Right atrium auricular region (tissue), 2 donors: ENCODE measurements at places on chromosomes 5 and 9. TPM values are rescaled to one million over a fixed set of nuclear protein-coding genes. Genes with fewer than 3 reads are reported as not detected.

- H3K4me3 ChIP-seq: no peak overlapping the region
- peak; percentile 60 for DNase-seq
- H3K4me1 ChIP-seq: no peaks in the 10 kb centered on the region
- no peaks in the 10 kb centered on the region for H3K36me3 ChIP-seq
- H3K27ac ChIP-seq: no peak overlapping the region
Observed at GRCh38 chr9:117555964-117556629, 141.2 kb upstream of the ASTN2 start.

GRCh38 chr5:164475339-164475977, 970.0 kb downstream of the MAT2B start:
- H3K36me3 ChIP-seq: no peaks in the 10 kb centered on the region
- no peak overlapping the region for H3K27ac ChIP-seq
- no peaks in the 10 kb centered on the region for H3K27me3 ChIP-seq
- no peaks in the 10 kb centered on the region for H3K4me1 ChIP-seq
- no peak overlapping the region for H3K4me3 ChIP-seq

DNA sequence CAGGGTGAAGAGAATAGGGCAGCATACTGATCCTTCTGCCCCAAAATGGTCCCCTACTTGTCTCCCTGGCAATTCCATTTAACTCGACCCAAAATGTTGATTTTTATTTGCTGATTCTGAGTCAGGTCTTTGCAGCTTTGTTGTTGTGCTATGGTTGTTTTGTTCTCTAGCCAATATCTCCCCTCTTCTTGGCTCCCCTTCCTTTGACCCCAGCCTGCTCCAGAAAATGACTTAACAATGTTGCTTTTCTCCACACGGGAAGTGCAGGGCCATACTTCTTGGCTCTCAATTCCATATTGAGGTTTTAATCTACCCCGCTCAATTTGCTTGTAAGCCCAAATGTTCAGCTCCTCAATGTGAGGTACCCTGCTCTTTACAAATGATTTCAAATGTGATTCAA, 330.0 kb downstream of the RASEF start:
- no peak overlapping the region for H3K27ac ChIP-seq
- no peaks in the 10 kb centered on the region for H3K4me1 ChIP-seq
- H3K4me3 ChIP-seq: no peak overlapping the region

DNA sequence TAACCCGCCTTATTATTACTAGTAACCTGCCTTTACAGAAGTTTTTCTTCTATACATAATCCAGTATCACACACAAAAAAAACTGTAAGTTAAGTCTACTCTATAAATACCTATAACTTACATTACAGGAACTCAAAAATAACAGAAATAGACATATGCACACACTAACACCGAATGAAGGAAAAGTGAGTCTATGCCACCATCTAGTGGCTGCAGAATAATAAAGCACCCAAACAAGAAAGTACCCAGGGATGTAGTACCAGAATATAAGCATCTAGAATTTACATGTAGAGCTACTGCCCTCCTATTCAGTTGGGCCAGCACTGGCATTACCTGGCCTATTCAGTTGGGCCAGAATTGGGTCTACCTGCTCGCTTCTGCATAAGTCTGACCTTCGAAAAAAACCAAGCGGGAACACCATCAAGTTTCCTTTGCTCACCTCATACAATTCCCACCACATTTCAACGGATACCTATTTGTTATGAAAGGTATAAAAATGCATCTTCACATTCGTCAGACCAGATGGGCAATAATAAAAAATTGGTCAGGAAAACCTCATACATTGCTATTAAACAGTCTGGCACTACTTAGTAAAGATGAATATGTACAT, 4.0 kb upstream of the NIPSNAP3A start:
- no peaks in the 10 kb centered on the region for H3K4me1 ChIP-seq
- no peaks in the 10 kb centered on the region for H3K36me3 ChIP-seq
- no peak overlapping the region for H3K4me3 ChIP-seq
- H3K27ac ChIP-seq: no peak overlapping the region
- DNase-seq: no peak

GRCh38 chr5:4089087-4089486, 493.5 kb downstream of the IRX1 start:
- H3K27me3 ChIP-seq: no peaks in the 10 kb centered on the region
- no peak for DNase-seq

DNA sequence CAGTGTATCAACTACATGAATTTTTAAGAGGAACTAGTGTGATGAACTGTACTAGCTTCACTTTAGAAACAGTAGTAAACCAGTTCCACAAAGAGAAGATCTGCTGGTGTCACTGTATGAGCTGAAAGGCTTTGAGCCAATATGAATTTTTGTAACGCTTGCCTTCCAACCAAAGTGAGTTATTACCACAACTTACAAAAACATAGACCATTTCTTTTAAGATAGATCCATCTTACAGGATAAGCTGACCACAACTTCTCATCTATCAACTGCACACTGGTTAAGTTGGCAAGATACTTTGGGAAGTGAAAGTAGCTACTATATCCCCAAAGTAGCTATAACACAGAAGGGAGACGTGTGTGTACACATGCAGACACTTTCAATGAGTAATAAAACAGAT, 849.6 kb upstream of the DMAC1 start:
- H3K4me1 ChIP-seq: no peaks in the 10 kb centered on the region
- H3K27ac ChIP-seq: no peak overlapping the region
- H3K36me3 ChIP-seq: no peaks in the 10 kb centered on the region
- DNase-seq: no peak
- no peak overlapping the region for H3K4me3 ChIP-seq

DNA sequence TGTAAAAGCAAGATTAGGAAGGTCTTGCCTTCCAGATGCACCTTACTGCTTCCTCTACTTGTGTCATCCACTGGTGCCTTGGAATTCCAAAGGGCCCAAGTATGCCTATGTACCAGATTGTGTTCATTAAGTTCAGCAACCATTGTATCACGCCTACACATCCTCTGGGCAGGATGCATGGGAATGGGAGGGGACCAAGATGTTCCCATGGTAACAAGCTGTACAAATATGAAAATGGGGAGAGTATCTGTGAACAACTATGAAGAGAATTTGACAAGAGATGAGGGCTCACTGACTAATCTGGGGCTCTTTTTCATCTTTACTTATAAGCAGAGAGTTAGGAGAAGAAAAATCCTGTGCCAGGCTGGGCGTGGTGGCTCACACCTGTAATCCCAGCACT, 137.8 kb upstream of the MAP1B start:
- H3K4me1 ChIP-seq: peaks cover 26% of the 10 kb centered on the region
- no peak overlapping the region for H3K27ac ChIP-seq
- no peaks in the 10 kb centered on the region for H3K27me3 ChIP-seq
- H3K4me3 ChIP-seq: no peak overlapping the region
- no peaks in the 10 kb centered on the region for H3K36me3 ChIP-seq
- DNase-seq: no peak

DNA sequence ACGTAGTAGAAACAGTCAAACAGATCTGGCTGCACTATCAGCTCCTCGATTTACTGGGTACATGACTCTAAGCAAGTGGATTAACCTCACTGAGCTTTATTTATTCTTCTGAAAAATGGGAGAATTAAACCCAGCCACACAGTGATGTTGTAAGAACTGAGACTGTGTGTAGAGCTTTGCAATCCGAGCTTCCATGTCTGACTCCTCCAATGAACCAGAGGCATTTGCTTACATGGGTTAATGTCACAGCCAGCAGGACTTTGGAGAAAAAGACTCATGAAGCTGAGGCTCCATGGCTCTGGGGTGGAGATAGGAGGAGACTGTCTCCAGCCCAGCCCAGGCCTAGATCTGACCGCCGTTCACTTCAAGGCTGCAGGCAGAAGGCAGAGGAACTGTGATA, 201.3 kb downstream of the CDK5RAP2 start:
- no peak overlapping the region for H3K4me3 ChIP-seq
- H3K4me1 ChIP-seq: no peaks in the 10 kb centered on the region
- DNase-seq: no peak
- H3K36me3 ChIP-seq: no peaks in the 10 kb centered on the region

DNA sequence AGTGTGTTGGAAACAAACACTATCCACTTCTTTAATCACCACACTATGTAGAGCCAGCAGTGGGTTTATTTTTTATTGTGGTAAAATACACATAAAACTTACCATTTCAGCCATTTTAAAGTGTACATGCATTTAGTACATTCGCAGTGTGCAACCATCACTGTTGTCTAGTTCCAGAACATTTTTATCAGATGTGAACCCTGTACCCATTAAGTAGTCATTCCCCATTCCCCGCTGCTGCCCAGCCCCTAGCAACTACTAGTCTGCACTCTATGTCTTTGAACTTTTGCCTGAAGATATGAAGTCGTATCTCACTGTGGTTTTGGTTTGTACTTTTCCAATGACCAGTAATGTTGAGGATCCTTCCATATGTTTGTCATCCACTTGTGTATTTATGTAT, 30.2 kb upstream of the F2R start:
- no peak overlapping the region for H3K4me3 ChIP-seq
- DNase-seq: no peak
- no peak overlapping the region for H3K27ac ChIP-seq
- no peaks in the 10 kb centered on the region for H3K27me3 ChIP-seq

GRCh38 chr5:131595088-131596033, 39.7 kb downstream of the RAPGEF6 start:
- no peak overlapping the region for H3K27ac ChIP-seq
- H3K4me3 ChIP-seq: no peak overlapping the region
- no peak for DNase-seq
- no peaks in the 10 kb centered on the region for H3K27me3 ChIP-seq

GRCh38 chr9:2319421-2319820, 302.2 kb upstream of the VLDLR start:
- H3K27ac ChIP-seq: no peak overlapping the region
- no peak overlapping the region for H3K4me3 ChIP-seq
- no peaks in the 10 kb centered on the region for H3K4me1 ChIP-seq
- DNase-seq: no peak
- no peaks in the 10 kb centered on the region for H3K27me3 ChIP-seq

- H3K36me3 ChIP-seq: no peaks in the 10 kb centered on the region
- H3K4me1 ChIP-seq: no peaks in the 10 kb centered on the region
- no peak for DNase-seq
- no peak overlapping the region for H3K4me3 ChIP-seq
- H3K27ac ChIP-seq: no peak overlapping the region
- H3K27me3 ChIP-seq: no peaks in the 10 kb centered on the region
Observed at GRCh38 chr5:137206030-137206715, 293.0 kb downstream of the SPOCK1 start.

DNA sequence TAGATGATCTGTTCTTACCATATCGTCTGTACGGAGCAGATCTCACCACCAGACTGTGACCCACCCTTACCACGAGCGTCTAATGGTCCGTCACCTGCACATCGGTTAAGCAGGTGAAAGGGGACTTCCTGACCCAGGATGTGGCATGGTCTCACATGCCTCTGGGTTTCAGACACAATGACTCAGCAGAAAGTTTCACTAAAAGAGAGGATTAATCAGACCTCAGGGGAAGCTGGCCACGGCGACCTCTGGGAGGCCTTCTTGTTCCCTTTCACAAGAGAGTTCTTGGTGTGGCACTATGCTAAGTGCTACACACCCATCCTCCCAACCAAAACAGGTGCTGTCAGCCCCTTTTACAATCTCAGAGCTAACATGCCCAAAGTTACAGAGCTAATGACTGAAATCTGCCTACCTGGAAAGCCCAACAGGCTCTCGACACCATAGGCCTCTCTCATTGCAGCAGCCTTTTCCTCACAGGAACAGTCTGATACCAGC, 41.6 kb downstream of the ADAMTS12 start:
- H3K4me1 ChIP-seq: no peaks in the 10 kb centered on the region
- H3K36me3 ChIP-seq: no peaks in the 10 kb centered on the region
- H3K27ac ChIP-seq: no peak overlapping the region
- H3K4me3 ChIP-seq: no peak overlapping the region

- no peaks in the 10 kb centered on the region for H3K4me1 ChIP-seq
- no peaks in the 10 kb centered on the region for H3K36me3 ChIP-seq
- no peaks in the 10 kb centered on the region for H3K27me3 ChIP-seq
- H3K4me3 ChIP-seq: no peak overlapping the region
Observed at GRCh38 chr9:95696701-95697100, 178.8 kb upstream of the ERCC6L2 start.

DNA sequence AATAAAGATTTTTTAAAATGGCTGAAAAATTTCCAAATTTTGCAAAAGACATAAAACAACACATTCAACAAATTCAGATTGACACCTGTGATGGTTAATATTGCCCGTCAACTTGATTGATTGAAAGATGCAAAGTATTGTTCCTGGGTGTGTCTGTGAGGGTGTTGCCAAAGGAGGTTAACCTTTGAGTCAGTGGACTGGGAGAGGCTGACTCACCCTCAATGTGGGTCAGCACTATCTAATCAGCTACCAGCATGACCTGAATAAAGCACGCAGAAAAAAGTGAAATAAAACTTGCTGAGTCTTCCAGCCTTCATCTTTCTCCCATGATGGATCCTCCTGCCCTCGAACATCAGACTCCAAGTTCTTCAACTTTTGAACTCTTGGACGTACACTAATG, 868.0 kb upstream of the CTNND2 start:
- no peak overlapping the region for H3K4me3 ChIP-seq
- no peaks in the 10 kb centered on the region for H3K4me1 ChIP-seq
- DNase-seq: no peak
- no peaks in the 10 kb centered on the region for H3K27me3 ChIP-seq

DNA sequence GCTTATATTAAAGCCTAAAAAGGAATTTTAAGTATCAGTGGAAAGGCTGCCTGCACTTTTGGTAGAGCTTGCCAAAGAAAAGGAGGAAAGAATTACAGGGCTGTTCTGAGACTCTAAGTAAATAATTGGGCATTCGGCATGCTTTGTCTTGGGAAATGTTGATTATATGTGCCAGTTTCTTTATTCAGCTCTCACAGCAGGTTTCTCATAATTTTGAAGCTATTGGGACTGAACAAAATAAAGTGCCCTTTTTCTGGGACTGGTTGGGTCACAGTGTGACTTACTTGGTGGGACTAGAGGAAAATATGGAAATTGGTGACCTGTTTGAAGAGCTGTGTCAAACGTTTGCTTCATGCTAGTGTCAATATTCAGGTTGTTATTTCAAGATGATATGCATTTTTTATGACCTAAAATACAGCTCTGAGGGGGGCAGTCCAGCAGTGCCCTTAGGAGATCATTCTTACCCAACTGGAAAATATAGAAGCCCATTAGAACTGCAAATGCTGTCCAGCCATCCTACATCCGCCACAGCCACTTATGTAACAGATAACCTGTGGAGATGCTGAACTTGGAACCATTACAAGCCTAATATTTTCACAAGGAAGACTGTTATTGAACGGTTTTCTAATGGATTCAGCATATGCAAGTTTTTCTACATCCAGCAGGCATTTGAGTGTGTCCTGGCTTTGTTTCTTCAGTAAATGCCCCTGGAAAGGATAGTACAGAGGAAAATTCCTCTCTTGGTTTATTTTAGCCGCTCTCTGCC, 122.4 kb downstream of the SNCAIP start:
- no peaks in the 10 kb centered on the region for H3K36me3 ChIP-seq
- DNase-seq: no peak
- H3K27ac ChIP-seq: no peak overlapping the region
- no peaks in the 10 kb centered on the region for H3K4me1 ChIP-seq

Gene OGN
- total RNA-seq: 15.5 TPM

Gene PCDHA6
- total RNA-seq: 0.82 TPM

Gene ADAMTSL2
- 4.9 TPM for total RNA-seq

Gene PFN3
- not detected for total RNA-seq

Gene TAF11L10
- not detected for total RNA-seq

Gene TAF1L
- total RNA-seq: not detected
